ENCODE measurements at places on chromosomes 6 and 20.
A peak's percentile ranks its signal among the peaks of the same experiment; 100 is the strongest.

- no peak for DNase-seq
Observed at GRCh38 chr20:47586649-47587294, 85.1 kb downstream of the NCOA3 start.

DNA sequence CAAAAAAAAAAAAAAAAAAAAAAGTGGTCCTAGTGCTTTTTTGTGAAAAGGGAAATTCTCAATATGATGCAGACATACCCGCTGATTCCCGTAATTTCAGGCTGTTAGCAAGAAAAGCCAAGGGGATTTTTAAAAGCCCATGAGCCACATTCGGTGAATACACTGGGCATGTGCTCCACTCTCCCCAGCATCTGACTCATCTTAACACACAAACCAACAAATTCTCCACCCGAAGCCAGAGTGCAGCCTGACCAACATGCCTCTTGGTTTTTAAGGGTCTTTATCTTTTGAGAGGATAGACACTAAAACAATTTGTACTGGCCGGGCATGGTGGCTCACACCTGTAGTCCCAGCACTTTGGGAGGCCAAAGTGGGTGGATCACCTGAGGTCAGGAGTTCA lies 45.5 kb upstream of the CD83 start:
- no peak for DNase-seq

- no peak for DNase-seq
Observed at GRCh38 chr6:156359912-156360311, 417.3 kb upstream of the ARID1B start.

GRCh38 chr6:163720005-163720404 lies 305.5 kb downstream of the QKI start:
- no peak for DNase-seq

GRCh38 chr6:170366248-170366960 lies 59.8 kb downstream of the FAM120B start:
- DNase-seq, result no peak

- DNase-seq, result no peak
Observed at GRCh38 chr6:63941747-63942470, 306.3 kb downstream of the PHF3 start.

DNA sequence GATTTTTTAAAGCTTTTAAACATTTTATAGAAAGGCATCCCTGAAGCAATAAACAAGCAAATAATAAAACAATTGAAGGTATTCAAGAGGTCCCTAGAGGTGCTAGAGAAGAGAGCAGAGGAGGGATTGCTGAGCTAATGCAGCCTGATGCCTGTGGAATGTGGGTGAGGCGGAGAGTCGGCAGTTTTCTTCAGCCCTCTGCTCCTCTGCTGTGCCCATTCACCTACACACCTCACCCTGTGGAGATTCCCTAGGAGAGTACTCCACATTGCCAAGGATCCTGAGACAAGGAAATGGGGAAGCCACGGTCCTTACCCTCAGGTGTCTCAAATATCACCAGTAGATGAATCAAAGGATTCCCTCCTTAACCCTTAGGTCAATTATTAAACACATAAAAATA lies 199.8 kb upstream of the POU3F2 start:
- no peak for DNase-seq

GRCh38 chr20:36573798-36574365 lies 485 bp downstream of the TGIF2 start:
- DNase-seq, result peak; percentile 50

DNA sequence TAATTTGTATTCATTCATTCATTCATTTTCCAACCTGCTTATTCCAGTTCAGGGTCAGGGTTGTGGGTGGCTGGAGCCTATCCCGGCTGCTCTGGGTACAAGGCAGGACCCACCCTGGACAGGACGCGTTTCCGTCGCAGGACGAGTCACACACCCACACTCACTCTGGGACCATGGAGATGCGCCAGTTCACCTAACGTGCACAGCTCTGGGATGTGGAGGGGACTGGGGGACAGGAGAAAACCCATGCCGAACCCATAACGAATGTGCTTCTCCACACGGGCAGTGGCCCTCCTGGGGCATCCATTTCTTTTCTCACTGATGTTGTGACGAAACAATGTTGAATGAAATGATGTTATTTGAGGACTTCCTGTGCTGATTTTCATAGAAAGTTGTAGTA lies 26.5 kb downstream of the ERMARD start:
- no peak for DNase-seq

DNA sequence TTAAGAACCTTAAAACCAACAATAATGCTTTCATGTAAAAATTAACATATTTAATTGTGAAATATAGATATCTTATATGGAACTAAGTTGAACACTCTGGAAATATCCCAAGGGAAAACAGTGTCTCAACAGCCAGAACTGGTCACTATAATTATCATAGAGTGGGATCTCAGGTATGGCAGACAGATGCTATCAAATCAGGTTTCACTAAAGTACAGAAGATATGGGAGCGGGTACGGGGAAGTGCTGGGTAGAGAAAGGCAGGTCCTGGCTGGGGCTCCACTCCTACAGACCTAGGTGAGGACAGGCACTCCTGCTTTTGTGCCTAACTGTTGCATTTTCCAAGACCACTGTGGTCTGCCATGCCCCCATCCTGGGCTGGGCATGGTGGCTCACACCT lies 128.2 kb upstream of the BEND3 start:
- no peak for DNase-seq

GRCh38 chr20:16314748-16315159 lies 258.5 kb downstream of the KIF16B start:
- DNase-seq, result no peak

GRCh38 chr20:34938466-34939163 lies 17.0 kb downstream of the GSS start:
- peak; percentile 43 for DNase-seq

- DNase-seq, result no peak
Observed at GRCh38 chr20:10902576-10903282, 228.9 kb upstream of the JAG1 start.

DNA sequence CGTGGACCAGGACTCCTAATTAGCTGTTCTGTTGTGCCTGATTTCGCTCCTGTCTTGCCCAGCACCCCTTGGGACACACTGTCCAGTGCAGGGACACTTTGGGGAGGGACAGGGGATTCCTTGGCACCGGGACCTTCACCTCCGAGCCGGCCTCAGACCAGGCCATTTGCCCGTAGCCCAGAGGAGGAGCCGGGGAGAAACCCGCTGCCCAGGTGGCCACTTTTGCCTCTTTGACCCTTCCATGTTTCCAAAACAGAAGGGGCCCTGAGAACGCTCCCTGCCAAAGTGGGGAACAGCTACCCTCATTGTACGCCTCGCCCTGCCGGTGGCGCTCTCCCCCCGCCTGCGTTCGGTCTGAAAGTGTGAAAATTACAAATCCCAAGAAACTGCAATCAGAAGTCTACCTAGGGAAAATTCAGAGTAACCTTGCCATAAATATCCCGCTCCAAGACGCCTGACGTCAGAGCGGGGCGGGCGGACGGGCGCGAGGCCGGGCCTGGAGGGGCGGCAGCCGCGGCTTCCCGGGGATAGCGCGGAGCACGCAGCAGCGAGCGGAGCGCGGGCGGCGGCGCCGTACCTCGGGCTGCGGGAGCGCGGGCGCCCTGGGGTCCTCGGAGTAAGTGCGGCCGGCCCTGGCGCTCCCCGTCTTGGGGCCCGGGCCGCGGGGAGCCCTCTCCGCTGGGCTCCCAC lies at the start of gene DAAM2:
TSS of gene DAAM2 (plus strand) at position 527 of the 690 bp plus-strand sequence. CDS start 63,927 bp downstream, outside the sequence.
- DNase-seq, result peak; percentile 74

DNA sequence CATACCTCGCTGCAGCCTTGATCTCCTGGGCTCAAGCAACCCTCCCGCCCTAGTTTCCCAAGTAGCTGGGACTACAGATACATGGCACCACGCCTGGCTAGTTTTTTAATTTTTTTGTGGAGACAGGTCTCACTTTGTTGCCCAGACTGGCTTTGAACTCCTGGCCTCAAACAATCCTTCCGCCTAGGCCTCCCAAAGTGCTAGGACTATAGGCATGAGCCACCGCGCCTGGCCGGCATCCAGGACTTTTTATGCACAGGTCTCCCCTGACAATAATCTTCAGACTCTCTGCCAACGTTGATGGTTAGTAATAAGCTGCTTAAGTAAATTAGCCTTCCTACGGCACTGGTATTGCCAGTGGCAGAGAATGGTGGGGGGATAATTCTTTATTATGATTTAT lies 110.5 kb upstream of the MTHFD1L start:
- DNase-seq, result no peak

DNA sequence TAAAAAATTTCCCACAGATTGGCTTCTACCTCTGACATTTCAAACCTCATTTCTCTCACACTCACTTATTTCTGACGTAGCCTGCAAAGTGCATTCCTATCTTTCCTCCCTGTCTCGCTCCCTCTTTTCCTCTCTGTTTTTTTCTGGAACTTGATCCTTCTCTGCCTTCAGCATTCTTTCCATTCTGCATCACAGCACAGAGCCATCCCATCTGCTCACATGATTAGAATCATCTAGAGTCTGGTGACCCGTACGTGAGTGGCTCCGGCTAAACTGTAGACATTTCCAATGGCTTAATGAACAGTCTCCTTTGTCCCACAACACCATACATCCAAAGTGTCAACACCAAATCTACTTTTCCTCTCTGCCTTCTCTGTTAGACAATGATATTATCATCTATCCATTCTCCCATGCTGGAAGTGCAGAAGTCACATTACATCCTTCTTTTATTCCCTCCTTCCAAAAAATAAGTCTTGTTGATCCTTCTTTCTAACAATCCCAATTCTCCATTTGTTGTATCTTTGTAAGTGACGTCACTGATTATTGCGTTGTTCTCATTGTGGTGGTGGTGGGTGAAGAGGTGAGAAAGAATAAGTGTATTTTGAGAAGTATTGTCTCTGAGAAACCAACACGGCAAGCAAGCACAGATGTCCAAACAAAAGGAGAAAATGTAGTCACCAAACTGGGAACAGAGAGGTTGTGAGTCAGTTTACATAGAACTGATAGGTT lies 41.6 kb downstream of the OPRM1 start:
- DNase-seq, result no peak

DNA sequence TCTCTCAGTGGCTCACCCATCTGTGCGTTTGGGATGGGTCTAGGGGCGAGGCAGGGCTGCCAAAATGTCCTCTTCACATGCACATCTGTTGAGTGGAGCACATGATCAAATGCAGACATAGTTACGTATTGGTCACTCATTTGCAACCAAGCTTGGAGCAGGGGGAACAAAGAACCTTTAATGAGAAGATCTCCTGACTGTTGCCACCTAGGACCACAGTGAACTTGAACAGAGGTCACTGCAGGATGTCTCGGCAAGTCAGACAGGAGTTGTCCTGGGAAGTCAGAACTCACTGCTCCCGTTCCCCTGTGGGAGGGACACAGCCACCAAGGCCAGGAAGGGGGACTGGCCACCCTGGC lies 73.4 kb downstream of the SSR1 start:
- no peak for DNase-seq

DNA sequence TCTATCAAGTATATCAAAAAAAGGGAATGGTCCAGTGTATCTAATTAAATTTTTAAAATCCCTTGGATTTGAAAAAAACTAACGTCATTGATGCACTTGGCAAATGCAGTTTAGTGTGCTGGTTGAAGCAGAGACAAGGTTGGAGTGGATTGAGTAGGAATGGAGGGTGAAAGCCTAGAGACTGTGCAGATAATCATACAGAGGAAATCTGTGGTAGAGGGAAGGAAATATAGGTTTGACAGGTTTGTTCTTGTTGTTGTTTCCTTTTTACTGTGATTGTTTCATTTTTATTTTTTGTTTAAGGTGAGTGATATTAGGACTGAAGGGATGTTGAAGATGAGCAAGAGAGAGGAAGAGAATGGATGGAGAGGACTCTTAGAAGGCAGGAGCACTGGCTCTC lies 29.0 kb upstream of the L3MBTL3 start:
- DNase-seq, result no peak

- DNase-seq, result no peak
Observed at GRCh38 chr20:43682446-43682845, 15.5 kb downstream of the MYBL2 start.

GRCh38 chr6:20426177-20427082 lies 24.8 kb downstream of the E2F3 start:
- no peak for DNase-seq

DNA sequence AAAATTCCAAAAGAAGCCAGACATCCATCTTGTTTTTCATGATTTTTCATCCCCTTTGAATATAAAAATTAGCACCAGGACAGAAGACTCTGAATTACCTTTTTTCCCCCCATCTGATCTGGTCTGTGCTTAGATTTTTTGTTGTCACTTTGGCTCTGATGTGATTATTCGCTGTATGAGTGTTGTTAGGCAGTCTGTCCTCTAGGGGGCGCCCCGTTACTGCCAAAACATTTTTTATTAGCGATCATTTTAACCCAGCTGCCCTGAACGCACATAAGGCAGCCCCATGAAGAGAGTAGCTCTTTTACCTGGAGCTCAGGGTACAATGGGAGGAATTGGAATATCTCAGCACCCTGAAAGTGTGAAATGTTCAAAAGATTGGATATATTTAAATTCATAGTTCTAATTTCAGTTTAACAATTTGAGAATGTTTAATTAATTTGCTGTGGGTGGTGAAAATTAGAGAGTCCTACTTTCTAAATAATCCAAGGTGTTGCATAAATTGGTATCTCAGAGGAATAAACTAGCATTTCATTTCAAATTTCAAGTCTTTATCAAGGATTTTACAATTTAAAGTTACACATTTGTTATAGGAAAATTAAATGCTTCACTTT lies 60.8 kb downstream of the PRPH2 start:
- peak; percentile 72 for DNase-seq

DNA sequence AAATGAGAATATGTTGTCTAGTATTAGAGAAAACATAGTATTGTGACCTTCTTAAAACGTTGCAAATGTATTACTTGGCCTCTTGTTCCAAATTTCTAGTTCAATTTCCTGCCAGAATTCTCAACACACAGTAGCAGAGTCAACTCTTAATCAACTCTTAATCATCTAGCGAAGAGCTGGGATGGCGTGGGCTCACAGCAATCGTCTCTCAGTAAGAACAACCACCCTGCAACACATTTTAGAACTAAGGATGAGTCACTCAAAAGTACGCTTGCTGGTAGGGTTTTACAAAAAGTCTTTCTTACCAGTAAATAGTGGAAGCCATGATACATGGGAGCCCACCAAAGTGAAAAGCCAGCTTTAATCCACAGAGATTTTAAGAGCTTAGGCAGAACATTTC lies 24.6 kb downstream of the GPR6 start:
- DNase-seq, result no peak

DNA sequence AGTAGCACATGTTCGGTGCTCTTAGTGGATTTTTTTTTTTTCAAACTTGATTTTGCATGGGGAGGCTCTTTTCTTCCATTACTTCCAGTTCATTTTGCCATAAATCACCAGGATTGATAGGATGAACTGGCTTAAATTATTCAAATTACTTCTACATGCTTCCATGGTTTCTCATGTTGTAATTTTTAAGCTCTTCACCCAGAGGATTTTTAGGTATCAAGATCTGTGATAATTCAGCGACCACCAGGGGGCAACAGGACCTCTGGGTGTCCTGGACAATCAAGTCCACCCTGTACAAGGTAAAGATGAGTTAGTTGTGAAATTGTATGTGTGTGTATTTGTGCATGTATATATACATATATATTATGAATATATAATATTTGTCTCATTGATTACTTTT lies 4.2 kb upstream of the EPHA7 start:
- DNase-seq, result no peak

DNA sequence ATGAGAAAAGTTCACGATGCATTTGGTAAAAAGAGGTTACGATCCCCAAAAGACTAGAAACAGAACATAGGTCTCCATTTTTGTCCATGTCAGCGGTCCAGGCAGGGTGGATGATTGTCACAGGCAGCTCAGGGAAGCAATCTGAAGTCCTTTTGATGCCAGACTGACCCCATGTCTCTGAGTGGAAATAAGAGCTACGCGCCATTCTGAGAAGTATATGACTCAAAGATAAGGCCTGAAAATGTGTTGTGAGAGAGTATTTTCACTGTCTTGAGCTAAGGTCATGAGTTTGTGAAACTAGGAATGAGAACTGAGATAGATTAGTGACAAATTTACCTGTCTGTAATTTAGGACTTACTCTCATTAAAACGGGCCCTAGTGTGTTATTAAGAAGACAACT lies 69.5 kb downstream of the LYRM4 start:
- no peak for DNase-seq
